Omental fat pad (tissue), 4 donors: ENCODE measurements at places on chromosomes 13 and 19. TPM values are rescaled to one million over a fixed set of nuclear protein-coding genes. Genes with fewer than 3 reads are reported as not detected.

- DNase-seq: no peak
Measured at GRCh38 chr13:78586706-78587105, 16.6 kb downstream of the POU4F1 start.

GRCh38 chr13:57624565-57625435, 6.7 kb upstream of the PCDH17 start:
- no peak for DNase-seq

DNA sequence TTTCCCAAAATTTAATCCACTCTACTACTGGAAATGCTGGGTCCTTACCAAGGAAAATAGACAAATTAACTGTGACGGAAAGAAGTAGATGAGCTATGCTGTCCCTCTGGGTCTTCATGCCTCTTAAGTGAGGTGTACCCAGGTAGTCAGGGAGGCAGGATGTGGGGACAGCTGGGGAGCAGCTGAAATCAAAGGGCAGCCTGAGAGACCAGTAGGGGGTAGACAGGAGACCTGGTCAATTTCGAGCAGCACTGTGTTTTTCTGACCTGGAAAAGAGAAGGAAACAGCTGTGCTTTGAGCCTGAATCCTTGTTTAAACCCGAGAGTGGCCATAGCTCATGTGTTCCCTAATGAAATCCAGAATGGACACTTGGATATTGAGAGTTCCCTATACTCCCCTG, 587.3 kb downstream of the EFNB2 start:
- DNase-seq: no peak

- DNase-seq: no peak
Measured at GRCh38 chr13:80339563-80339911, 1.4 kb downstream of the SPRY2 start.

DNA sequence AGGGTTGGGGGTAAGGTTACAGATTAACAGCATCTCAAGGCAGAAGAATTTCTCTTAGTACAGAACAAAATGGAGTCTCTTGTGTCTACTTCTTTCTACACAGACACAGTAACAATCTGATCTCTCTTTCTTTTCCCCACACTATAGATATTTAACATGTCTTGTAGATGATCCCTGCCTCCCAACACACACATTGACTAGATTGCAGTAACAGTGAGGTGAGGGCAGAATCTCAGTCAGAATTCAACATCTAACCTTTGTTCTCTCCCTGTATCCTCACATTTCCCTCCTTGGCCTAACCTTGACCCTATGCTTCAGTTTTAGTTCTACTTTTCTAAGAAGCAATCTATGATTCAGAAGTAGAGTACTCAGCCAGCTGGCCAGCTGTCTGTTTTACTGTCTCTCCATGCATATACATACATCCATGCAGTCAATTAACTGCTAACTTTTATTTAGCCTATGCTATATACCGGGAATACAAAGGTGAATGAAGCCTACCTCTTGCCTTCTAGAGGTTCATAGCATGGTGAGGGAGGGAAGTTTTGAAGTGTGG, 18.1 kb downstream of the DNAJC15 start:
- no peak for DNase-seq

DNA sequence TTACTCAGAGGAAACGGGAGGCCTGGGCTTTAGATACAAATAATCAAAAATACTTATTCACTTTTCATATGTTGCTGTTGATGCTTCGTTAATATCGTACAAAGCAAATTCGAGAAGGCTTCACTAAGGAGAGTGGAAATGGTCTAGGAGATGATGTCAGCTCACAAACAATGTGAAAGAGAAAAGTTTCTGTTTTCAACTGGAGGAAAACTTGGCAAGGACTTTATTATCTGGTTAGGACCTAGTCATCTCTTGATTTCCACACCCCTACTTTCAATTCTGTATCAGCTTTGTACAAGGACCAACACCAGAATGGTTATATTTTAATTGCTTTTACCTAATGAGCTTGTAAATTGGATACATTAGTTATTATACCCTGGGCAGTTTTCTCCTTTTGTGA, 88.0 kb downstream of the SLC10A2 start:
- no peak for DNase-seq

GRCh38 chr19:5547881-5548280, 19.9 kb downstream of the TINCR start:
- DNase-seq: no peak

CASP14 gene
- not detected for total RNA-seq

- DNase-seq: no peak
Measured at GRCh38 chr19:19871932-19872331, 6.2 kb downstream of the ZNF253 start.

- DNase-seq: no peak
Measured at GRCh38 chr19:32702010-32702409, 10.4 kb downstream of the NUDT19 start.

GRCh38 chr19:35644987-35645679, 3.0 kb upstream of the COX6B1 start:
- DNase-seq: peak; percentile 79

ZNF850 gene
- 3.8 TPM for total RNA-seq

- DNase-seq: no peak
Measured at GRCh38 chr19:31330761-31331160, 18.5 kb downstream of the TSHZ3 start.

NLRP5 gene
- not detected for total RNA-seq

KIR3DL2 gene
- not detected for total RNA-seq

CGB2 gene
- total RNA-seq: not detected

DNA sequence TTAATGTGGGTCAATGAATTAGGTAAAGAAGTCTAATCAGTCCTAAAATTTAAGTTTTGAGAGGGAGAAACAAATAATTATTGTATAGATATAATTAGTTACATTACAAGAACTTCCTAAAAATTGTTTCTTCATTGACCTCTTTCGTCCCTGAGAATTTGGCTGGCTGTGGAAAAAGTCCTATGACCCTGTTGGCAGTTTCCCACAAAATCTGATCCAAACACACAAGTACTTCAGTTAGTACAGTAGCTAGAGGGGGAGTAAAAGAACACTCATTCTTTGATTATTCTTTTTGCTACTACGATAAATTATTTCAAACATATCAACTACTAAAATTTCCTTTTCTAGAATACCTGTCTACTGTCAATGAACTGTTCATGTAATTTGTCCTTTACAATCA, 11.3 kb downstream of the POSTN start:
- DNase-seq: no peak

ALOX5AP gene
- 45.0 TPM for total RNA-seq

DNA sequence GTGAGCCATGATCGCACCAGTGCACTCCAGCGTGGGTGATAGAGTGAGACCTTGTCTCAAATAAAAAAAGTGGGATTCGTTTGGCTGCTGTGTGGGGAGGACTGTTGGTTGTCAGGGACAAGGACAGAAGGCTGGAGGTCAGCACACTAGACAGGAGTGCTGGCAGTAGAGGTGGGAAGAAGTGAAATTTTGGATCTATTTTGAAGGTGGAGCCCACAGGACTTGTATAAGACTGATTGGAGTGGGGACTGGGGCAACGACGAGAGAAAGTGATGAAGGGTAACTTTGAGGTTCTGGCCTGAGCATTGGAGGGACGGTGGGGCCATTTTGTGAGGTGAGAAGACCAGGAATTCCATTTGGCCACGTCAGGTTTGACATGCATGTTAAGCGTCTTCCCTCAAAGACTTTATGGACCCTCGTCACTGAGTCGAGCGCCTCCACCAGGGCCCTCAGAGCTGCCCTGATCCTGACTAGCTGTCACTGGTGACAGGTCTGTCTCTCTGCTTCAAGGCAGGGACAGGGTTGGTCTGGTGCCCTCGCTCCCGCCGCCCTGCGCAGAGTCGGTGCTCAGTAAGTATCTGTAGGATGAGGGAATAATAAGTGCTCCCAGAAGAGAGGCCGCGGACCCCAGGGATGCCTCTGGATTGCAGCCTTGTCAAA, 673 bp downstream of the CTU1 start:
- DNase-seq: peak; percentile 31

ELSPBP1 gene
- total RNA-seq: not detected

- DNase-seq: no peak
Measured at GRCh38 chr13:40064154-40065097, 409.0 kb downstream of the COG6 start.

GRCh38 chr19:5023128-5023571, 54.2 kb downstream of the KDM4B start:
- no peak for DNase-seq

- DNase-seq: peak; percentile 27
Measured at GRCh38 chr13:30616927-30617314, 799 bp upstream of the USPL1 start.

- no peak for DNase-seq
Measured at GRCh38 chr13:40026741-40027140, 371.3 kb downstream of the COG6 start.

TUBB4A gene
- 2.2 TPM for total RNA-seq

- no peak for DNase-seq
Measured at GRCh38 chr13:71638751-71639150, 228.3 kb downstream of the DACH1 start.

GRCh38 chr13:91797567-91797966, 399.1 kb downstream of the GPC5 start:
- no peak for DNase-seq

GRCh38 chr19:24052811-24053210, 34.2 kb upstream of the ZNF254 start:
- DNase-seq: no peak

ZNF345 gene
- total RNA-seq: 5.0 TPM

GRCh38 chr19:7787141-7787540, 24.1 kb downstream of the CLEC4M start:
- no peak for DNase-seq

- DNase-seq: no peak
Measured at GRCh38 chr13:30796132-30796572, 60.8 kb downstream of the ALOX5AP start.

DNA sequence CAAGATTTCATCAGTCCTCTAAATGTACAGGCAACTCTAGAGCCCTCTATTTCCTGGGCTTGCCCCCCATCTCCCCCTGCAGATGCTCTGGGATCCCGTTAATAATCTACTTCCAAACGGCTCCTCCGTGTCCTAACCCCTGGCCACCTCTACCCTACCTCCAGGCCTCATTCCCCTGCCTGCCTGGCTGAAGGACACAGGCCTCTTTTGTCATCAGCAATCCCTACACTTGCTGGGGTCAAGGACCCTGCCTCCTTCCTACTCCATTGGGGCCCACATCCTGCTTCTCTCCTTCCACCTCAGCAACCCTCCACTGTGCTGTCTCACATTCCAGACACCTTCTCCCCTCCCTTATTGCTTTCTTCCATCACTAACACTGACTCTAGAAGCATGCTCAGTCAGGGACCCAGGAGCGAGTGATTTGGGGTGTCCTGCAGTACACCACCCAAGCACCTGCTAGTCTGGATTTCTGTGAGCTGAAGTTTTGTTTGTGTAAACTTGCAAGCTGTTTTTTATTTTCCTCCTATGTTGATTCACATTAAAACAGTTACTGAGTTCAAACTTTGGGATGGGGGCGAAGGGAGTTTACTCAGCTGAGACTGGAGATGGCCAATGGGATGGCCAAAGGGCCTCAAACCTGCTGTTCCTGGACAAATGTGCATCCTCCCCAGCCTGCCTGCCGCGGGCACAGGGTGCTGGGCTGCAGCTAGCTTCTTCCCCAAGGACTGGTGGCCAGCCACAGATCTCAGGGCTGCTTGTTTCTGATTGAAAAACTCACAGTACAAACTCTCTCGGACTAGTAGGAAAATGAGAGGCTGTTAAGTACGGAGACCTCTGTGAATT, 314.7 kb downstream of the FOXO1 start:
- no peak for DNase-seq

CALR3 gene
- total RNA-seq: not detected

DNA sequence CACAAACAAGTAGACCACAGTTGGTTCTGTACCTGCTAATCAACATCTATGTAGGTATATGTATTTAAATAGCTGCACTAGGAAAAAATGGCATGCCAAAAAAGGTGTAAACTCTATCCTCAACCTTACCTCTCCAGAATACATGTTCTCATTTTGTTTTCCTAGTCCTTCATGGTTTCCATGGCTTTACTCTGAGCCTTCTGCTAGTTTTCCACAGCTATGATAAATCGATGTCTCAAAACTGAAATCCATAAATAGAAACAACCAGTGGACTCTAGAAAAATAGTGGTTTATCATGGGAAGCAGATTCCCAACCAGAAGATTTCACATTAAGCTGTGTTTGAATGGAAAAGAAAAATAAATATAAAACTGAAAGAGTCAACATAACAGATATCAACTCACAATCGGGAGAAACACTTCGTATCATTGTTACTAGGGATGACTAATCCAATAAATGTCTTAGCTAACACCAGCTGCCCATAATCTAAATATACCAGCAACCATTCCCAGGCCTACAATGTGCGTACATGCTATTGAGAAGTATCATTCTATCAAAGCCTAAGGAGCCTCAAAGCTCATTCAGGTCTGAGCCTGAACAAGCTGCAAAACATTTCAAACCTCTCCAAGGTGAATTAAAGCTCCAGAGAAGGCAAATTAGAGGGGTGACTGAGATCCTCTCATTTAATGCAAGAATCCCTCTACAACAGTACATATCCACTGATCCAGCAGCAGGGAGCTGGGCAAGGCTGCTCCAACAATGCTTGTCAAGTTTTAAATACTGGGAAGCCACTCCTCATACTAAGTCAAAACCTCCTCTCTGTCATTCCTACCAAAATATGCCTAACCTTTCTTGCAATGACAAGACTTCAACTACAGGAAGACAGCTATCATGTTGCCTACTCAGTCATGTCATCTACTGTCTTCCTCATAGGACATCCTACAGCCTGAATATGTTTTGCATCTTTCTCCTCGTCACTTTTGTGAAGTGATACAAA, 90.2 kb downstream of the KCTD12 start:
- DNase-seq: no peak

DNA sequence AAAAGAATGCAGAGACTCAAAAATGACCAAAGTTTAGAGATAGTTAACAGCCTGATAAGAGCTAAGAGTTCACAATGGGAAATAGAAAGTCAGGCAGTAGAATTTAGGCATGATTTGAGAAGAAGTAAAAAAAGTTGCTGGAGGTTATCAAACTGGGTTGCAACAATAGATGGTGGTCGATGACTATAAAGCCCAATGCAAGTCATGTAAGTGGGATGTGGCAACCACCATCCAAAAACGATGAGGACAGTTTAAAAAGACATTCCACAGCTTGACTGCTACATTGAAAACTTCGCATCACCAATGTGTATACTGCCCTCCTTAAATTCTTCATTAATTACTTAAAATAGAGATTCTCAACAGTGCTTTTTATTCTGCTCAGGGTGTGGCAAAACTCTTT, 19.7 kb downstream of the ELF1 start:
- no peak for DNase-seq

DNA sequence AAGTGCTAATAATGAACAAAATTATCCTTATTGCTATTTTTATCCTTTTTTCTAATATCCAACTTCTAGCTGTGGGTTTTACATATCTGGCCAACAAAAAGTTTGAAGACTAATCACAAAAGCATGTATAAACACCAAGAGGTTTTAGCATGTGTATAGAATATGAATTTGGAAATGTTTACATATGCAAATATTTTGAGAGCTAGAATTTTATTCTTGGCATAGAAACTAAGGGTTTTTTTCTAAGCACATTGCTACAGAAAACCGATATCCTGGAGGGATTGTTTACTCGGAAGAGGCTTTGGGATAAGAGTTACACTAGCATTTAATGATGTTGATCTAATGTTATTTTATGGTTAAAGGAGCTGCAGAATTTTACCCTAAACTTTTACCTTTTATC, 392.1 kb downstream of the EFNB2 start:
- no peak for DNase-seq

- DNase-seq: no peak
Measured at GRCh38 chr19:32606289-32606688, 25.3 kb downstream of the PDCD5 start.
